ENCODE measurements at places on chromosomes 1 and 21. TPM values are rescaled to one million over a fixed set of nuclear protein-coding genes. Genes with fewer than 3 reads are reported as not detected.

Gene KCNN3
- not detected for polyA plus RNA-seq

Gene CYP2J2
- not detected for polyA plus RNA-seq

Gene CYP4Z1
- not detected for polyA plus RNA-seq

Gene CFAP57
- polyA plus RNA-seq = 0.32 TPM

Gene AJAP1
- polyA plus RNA-seq = not detected

Gene CELA3A
- not detected for polyA plus RNA-seq

Gene SOX13
- polyA plus RNA-seq = 3.0 TPM

Gene HMCN1
- 2.1 TPM for polyA plus RNA-seq

Gene OR2T11
- not detected for polyA plus RNA-seq

Gene CD5L
- polyA plus RNA-seq = not detected

Gene TACSTD2
- polyA plus RNA-seq = 1.8 TPM

Gene CFHR5
- polyA plus RNA-seq = not detected

Gene CA6
- polyA plus RNA-seq = not detected

Gene SESN2
- 34.5 TPM for polyA plus RNA-seq

Gene CTSE
- polyA plus RNA-seq = not detected

Gene CDCA8
- 15.4 TPM for polyA plus RNA-seq

Gene LCE1A
- polyA plus RNA-seq = not detected

Gene CFAP107
- not detected for polyA plus RNA-seq

Gene TMIGD3
- polyA plus RNA-seq = not detected

Gene WNT3A
- polyA plus RNA-seq = not detected

Gene ARID4B
- polyA plus RNA-seq = 25.6 TPM

Gene PRKCZ
- 3.4 TPM for polyA plus RNA-seq

Gene ATP6V1G3
- 2.9 TPM for polyA plus RNA-seq

Gene HRNR
- not detected for polyA plus RNA-seq

Gene RNASEL
- 9.7 TPM for polyA plus RNA-seq

Gene ARHGEF11
- 11.0 TPM for polyA plus RNA-seq

Gene TSPEAR
- not detected for polyA plus RNA-seq

Gene SUMO3
- polyA plus RNA-seq = 178 TPM

Gene CNIH3
- 4.7 TPM for polyA plus RNA-seq

Gene TGFB2
- 1.3 TPM for polyA plus RNA-seq

Gene ZNF683
- not detected for polyA plus RNA-seq

Gene NBPF8
- polyA plus RNA-seq = 4.1 TPM

Gene BRDT
- polyA plus RNA-seq = not detected

Gene ORC1
- 1.4 TPM for polyA plus RNA-seq

Gene SLC1A7
- 0.76 TPM for polyA plus RNA-seq

Gene ALPL
- polyA plus RNA-seq = 0.95 TPM

Gene TRPM2
- not detected for polyA plus RNA-seq

Gene GBP3
- polyA plus RNA-seq = 33.1 TPM

Gene NFIA
- polyA plus RNA-seq = 7.7 TPM

Gene RYR2
- not detected for polyA plus RNA-seq

Gene RNF223
- polyA plus RNA-seq = not detected

Gene AVPR1B
- polyA plus RNA-seq = not detected

Gene NTNG1
- polyA plus RNA-seq = 17.4 TPM

Gene SLAMF6
- not detected for polyA plus RNA-seq

Gene S100A1
- not detected for polyA plus RNA-seq

Gene ADORA1
- 2.2 TPM for polyA plus RNA-seq

Gene CATSPERE
- polyA plus RNA-seq = 0.85 TPM

Gene PTPRF
- 14.7 TPM for polyA plus RNA-seq

Gene BACE2
- 69.5 TPM for polyA plus RNA-seq

Gene RGS8
- polyA plus RNA-seq = not detected

Gene IRF2BP2
- 13.0 TPM for polyA plus RNA-seq

Gene FCER1A
- polyA plus RNA-seq = not detected

All from GM23248 (cell line).